ENCODE measurements at places on chromosomes 4 and X.
A peak's percentile ranks its signal among the peaks of the same experiment; 100 is the strongest.

DNA sequence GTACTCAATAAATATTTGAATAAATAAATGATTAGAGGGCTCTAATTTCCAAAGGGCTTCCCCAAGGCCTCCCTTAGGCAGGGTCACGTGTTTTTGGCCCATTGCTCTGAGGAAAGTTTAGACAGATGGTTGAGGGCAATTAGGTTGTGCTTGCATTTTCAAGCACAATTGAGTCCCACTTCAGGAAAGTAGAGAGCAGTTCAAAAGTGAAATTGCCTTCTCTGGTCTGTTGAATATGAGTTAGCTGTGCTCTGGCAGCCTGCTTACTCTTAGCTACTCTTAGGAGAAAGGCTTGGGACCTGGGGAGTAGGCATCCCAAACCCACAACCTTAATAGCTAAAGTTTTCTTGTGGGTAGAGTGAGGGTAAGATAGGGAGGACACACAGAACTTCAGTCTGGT, 9.0 kb upstream of the DRP2 start:
- no peak for DNase-seq

DNA sequence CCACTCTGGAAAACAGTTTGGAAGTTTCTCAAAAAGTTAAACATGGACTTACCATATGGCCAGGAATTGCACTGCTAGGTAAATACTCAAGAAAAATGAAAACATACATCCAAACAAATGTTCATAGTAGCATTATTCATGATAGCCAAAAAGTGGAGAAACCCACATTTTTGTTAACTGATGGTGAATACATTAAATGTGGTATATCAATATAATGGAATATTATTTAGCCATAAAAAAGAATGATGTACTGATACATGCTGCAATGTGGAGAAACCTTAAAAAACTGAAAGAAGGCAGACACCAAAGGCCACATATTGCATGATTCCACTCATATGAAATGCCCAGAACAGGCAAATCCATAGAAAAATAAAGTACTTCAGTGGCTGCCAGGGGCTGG, 79.1 kb downstream of the SHROOM3 start:
- no peak for DNase-seq

DNA sequence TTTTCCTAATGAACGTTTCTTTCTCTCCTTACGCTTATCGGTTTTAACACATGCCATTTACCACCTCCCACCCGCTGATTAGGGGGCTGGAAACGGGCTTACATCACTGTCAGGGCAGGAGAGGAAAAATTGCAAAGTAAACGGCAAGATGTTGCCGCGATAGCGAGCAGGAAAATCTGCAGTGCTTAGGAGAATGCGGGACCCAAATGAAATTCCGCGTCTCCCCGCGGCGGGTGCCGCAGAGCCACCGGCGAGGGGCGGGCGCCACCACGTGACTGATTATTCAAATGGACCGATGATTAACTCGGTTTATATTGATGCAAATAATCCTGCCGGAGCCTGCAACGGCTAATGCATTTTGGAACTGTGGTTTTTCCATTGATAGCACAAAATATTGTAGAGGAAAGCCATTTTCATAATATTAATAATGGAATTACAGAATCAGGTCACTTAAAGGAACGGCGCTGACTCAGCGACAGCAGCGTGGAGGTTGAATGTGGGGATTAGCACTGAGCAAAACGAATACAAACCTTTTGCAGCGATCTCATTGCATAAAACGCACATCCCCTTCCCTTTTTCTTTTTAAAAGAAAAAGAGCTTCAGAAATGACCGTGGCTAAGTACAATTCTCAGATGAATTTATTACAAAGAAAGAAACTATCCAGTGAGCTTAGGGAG, 224.2 kb downstream of the STIM2 start:
- DNase-seq = peak; percentile 34

- peak; percentile 49 for DNase-seq
Observed at GRCh38 chr4:174156239-174156826, 127.1 kb downstream of the FBXO8 start.

DNA sequence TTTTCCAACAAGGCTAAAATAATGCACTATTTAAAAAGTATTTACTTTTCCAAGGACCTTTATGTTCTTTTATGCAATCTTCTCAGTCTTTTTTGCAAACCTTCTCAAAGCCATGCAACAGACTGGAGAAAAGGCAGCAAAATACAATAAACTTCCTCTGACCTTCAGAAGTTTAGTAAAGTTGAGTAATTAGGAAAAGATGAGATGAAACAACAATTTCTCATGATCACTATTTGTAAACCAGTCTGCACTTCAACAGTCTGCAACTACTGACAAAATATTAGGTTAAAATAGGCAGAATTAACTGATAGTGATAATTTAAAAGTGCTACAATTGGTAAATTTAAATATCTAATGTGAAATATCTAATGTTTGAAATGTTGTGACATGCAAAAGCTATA, 884.9 kb upstream of the PCDH10 start:
- DNase-seq = no peak

GRCh38 chr4:56118055-56118454, 169.3 kb downstream of the CEP135 start:
- no peak for DNase-seq

- peak; percentile 10 for DNase-seq
Observed at GRCh38 chrX:108000751-108001150, 18.6 kb upstream of the TEX13B start.

- peak; percentile 30 for DNase-seq
Observed at GRCh38 chr4:25861280-25861950, 1.4 kb downstream of the SEL1L3 start.

DNA sequence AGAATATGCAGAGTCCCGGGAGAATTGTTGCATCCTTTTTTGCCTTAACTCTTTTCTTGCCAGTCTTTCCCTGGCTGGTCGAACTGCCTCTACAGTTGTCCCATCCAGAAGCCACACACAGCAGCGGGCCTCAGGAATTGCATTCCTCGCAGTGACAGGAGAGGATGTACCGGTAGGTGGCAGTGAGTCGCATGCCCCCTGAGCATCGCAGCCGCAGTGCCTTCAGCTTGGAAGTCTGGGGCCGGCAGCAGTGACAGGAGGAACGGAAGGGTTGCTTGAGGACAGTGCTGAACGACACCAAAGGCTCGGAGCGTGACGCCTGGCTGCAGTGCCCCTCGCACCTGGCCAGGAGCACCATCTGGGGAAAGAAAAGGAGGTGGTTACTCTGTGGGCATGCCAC, 23.5 kb downstream of the NDP start:
- DNase-seq = peak; percentile 46

GRCh38 chrX:7347465-7347864, 199.5 kb upstream of the PUDP start:
- DNase-seq = no peak

GRCh38 chr4:24853142-24853541, 57.8 kb downstream of the SOD3 start:
- DNase-seq = peak; percentile 82

DNA sequence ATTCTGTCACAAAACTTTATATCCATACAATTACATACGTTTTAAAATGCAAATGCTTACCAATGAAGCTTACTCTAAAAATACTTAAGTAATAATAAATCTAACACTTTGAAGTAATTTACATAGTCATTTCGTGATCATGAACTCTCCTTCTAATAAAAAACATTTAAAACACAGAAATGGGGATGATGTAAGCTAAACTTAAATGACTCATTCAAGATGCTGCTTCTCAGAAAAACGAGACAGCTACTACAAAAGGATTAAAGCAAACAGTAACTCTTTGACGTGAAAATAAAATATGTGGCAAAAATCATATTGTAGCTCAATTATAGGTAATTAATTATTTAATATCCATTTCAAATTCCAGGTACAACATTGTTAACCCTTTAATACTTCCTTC, 148.7 kb downstream of the FGF16 start:
- no peak for DNase-seq

DNA sequence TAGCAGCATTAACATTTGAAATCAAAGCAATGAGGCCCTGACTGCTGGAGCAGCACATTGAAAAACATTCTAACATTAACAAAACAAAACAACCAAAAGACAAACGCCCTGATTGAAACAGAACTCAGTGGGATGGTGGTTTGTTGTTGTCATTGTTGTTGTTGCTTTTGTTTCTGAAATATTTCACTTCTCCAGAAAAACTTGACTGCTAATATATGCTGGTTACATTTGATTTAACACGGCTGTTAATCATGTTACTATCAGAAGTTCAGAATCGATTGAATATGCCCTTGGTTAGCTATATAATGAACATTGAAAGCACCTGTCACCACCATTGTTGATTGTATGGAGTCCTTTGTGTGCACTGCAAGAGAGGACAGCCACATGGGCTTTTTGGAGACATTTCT, 790.4 kb upstream of the GALNTL6 start:
- no peak for DNase-seq

DNA sequence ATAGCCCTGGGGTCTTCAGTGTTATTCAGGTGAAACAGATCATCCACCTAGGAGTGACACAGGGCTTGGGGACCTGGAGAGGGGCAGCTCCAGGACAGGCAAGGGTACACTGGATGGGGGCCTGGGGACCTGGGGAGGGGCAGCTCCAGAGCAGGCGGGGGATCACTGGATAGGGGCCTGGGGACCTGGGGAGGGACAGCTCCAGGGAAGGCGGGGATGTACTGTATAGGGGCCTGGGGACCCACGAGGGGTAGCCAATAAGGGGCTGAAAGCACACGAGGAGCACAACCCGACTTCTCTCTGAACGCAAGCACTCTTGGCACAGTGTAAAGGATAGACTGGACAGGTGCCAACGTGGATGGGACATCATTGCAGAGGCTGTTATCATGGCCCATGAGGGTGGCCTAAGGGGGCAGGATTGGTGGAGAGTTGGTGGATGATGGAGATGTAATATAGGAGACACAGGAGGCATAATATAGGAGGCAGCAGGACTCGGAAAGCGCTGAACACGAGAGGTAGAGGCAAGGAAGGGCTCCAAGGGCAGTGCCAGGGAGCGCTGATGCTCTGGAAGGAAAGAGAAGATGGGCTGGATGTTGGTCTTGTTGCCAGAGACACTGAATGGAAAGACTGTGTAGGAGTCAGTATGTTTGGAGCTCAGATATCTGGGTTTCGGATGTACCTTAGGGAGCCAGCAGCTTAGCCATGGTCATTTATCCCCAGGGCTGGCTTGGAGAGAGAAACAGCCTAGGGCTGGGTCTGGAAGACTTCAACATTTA, 37.9 kb upstream of the FGFBP2 start:
- no peak for DNase-seq

- no peak for DNase-seq
Observed at GRCh38 chr4:89334311-89334710, 26.7 kb upstream of the GPRIN3 start.

DNA sequence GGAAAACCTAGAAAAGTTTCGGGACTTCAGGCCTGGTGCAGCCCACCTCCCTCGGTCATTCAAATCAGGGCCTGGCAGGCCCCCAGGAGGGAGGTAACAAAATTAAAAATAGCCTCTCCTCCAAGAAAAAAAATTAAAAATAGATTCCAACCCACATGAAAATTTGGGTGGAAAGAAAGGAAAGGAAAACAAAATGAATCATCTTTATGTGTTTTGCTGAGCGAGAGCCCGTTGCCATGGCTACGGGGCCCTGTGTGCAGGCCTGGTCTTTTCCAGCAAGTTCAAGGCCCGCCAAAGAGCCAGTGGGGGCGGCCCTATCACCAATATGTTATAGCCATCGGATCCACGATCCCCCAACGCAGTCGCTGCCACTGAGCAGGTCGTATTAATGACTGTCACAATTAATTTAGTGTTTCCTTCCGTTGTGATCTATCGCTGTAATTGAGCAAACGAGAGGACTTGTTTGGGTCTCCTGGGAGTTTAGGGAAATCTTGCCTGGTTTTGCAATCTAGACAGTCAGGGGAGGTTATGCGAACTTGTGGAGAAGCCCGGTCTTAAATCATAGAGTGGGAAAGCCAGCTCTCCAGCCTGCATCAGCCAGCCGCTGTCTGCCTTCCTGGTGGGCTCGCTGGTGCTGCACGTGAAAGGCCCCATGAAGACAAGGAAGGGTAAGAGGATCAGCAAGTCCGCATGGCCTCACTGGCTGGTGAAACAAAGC, 452.4 kb downstream of the BCOR start:
- peak; percentile 32 for DNase-seq

DNA sequence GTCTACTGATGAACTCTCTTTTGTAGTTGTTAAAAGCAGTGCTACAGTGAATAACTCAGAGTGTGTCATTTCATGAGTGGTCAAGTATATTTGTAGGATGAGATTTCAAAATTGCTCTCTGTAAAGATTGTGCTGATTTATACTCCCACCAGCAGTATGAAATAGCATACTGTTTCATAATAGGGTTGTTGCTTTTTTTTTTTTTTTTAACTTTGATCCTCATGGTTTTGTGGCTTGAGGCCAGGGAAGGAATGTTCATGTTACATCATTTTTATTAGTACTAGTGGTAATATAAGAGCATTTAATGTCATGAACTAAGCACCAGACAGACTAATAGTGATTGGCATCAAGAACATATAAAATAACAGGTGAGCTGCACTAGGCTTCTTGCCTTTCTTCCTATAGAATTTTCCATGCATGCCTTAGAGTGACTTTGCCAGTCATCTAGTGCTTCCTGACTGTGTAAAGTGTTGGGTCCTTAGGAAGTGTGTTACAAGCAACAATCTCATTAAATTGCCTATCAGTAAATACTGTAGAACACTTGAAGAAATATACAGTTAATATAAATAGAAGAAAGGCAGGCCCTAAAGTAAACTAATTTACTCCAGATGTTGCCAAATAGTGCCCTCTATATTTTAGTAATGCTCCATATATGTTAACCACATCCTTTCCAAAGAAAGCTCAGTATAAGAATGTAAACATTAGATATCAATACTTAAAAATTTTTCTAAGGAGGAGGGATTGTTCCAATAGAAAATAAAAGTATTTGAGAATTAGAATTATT, 38.6 kb upstream of the MSMO1 start:
- DNase-seq = peak; percentile 28

DNA sequence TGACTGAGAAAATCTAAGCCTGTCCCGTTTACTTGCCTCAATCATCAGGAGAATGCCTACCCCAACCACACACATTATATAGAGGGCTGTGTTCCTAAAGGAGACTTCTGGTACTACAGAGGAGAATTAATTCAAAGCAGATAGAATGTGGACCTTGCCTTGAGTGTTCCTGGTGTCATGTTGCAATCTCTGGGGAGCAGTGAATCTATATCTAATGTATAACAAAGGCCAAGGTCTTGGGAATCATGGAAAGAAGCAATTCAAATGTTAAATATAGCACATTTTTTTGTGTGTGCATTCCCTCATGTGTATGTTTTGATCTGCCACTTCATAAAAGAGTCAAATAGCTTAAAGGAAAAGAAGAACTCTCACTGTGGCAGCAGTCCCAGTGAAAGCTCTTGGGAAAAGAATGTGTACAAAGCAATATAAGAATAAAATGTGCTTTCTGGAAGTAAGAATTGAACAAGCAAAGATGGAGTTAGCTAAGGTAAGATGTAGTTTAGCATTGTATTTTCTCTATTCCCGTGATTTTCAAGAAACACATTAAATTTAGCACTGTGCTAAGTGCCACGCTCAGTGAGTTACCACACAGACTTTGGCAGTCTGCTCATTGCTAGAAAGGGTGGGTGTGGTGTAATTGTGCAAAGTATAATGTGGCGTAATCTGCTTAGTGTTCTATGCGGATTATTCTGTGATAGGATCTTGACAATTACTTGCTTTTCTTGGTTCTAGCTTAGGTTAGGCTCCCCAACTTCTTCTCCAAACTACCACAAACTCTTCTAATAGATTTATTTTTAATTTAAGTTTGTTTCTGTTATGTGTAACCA, 13.7 kb downstream of the ADH6 start:
- DNase-seq = no peak
